Left ventricle myocardium inferior (tissue), 1 donor: ENCODE measurements at places on chromosomes 7 and 10.

- DNase-seq: no peak
These were observed 49.9 kb upstream of the NKX6-2 start for GRCh38 chr10:132835848-132836233.

- DNase-seq: no peak
These were observed 556.1 kb downstream of the KCNMA1 start for GRCh38 chr10:77081481-77081891.

DNA sequence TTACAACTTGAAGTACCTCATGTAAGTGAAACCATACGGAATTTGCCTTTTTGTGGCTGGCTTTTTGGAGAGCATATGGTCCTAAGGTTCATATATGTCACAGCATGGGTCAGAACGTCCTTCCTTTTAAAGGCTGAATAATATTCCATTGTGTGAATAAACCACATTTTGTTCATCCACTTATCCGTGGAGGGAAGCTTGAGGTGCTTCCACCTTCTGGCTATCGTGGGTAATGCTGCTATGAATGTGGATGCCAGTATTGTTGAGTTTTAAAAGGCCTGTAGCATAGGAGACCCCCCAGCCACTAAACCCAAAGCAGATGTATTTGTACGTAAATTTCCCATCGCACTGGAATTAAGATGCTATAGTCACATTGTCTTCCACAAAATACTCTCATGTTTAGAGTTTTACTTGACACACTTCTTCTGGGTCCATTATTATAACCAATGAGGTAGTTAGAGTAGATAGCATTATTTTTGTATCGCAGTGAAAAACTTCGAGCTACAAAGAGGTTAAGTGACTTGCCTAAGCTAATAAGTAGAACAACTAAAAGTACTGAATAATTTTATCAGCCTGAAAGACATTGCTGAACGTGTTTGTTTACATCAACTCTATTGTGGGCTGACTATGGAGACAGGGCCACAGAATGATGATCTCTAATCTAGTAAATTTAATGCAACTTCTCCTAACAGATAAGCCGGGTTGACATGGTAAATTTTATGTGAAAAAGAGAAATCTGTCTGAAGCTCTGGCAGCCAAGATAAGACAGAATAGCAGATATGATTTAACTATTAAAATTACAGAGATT, 183.0 kb upstream of the CTBP2 start:
- DNase-seq: no peak

GRCh38 chr7:128933180-128933891, 4.4 kb upstream of the IRF5 start:
- no peak for DNase-seq

- DNase-seq: peak; percentile 38
These were observed 181.6 kb upstream of the NEBL start for GRCh38 chr10:21078410-21079329.

- DNase-seq: no peak
These were observed 448 bp downstream of the SEC24C start for GRCh38 chr10:73744664-73744975.

- DNase-seq: no peak
These were observed 6.0 kb downstream of the IL15RA start for GRCh38 chr10:5971315-5971832.

GRCh38 chr10:66651308-66652082, 274.3 kb upstream of the LRRTM3 start:
- DNase-seq: no peak

- no peak for DNase-seq
These were observed 381.1 kb upstream of the ZMIZ1 start for GRCh38 chr10:78687626-78688025.

DNA sequence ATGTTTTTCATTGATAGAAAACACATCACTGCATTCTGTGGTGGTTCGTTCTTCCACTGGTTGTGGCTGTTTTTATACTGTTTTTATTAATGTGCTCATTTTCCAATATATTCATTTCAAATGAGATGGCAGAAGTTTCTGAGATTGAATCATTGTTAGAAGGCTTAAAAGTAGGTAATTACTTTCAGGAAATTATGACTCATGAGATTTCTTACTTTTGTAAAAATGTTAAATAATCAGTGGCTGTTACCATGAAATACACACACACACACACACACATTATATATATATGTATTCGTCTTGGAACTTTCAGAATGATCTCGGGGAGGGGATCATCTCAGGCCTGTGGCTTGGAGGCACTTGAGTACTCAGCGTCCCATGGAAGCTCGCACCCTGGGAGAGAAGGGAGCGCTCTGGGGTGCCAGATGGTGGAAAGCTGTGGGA, 66.1 kb downstream of the ZMYND11 start:
- DNase-seq: no peak

GRCh38 chr10:21727452-21728168, 193.6 kb downstream of the MLLT10 start:
- DNase-seq: no peak
